Pancreas (tissue), 10 donors: ENCODE measurements at places on chromosomes 13 and 19. TPM values are rescaled to one million over a fixed set of nuclear protein-coding genes. Genes with fewer than 3 reads are reported as not detected.

The ANKRD24 gene
- total RNA-seq = 1.5 TPM

- DNase-seq = no peak
These were observed 18.6 kb downstream of the NDUFB7 start for GRCh38 chr19:14553042-14553938.

- DNase-seq = no peak
These were observed 164.7 kb downstream of the KATNAL1 start for GRCh38 chr13:30142486-30143211.

The CEBPA gene
- 6.2 TPM for total RNA-seq

The CEACAM7 gene
- total RNA-seq = 1.5 TPM

GRCh38 chr19:58407658-58408151 is 744 bp upstream of the ZNF584 start:
- DNase-seq = no peak

The PNMA8A gene
- 7.2 TPM for total RNA-seq

DNA sequence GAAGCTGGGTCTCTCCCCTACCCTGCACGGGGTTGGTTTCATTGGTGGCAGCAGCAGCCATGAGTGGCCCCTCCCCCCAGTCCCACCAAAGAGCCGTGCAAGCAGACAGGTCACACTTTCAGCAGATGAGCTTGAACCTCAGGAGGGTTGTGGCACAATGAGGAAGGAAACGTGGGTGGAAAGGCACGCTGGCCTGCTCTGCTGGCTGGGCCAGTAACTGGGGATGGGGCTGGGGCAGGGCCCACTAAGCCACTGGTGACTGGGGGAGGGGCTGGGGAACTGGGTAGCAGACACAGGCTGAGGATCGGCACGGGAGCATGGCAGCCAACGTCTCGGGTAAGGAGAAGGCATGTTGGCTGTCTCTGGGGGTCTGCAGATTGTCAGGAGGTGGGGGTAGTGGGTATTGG is at the start of gene P2RY11:
Gene P2RY11, plus strand, starts transcription at position 289 of the 407 bp plus-strand sequence. Its CDS starts 29 bp downstream, at position 318.
- no peak for DNase-seq

The KLF1 gene
- total RNA-seq = not detected

The SIAH3 gene
- total RNA-seq = not detected

DNA sequence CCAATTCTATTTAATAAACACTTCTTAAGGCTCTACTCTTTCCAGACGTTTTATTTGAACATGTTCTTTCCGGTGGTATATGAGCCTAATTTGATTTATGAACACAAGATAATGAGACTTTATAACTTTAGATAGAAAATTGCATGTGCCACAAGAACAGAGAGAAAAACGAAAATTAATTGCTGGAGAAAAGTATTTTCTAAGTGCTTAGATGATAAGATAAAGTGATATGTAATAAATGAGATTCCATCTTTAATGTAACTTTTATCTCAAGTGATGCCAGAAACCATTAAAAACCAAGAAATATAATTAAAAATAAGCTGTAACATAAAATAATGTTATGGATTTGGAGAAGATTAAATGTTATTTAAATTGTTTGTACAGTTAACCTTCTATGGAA is 33.2 kb upstream of the KL start:
- no peak for DNase-seq

GRCh38 chr19:50835785-50836542 is 2.6 kb upstream of the KLK15 start:
- DNase-seq = peak; percentile 96

- no peak for DNase-seq
These were observed 105.7 kb upstream of the OBI1 start for GRCh38 chr13:78764665-78765064.

- DNase-seq = peak; percentile 51
These were observed 180.9 kb downstream of the PCCA start for GRCh38 chr13:100269837-100270236.

DNA sequence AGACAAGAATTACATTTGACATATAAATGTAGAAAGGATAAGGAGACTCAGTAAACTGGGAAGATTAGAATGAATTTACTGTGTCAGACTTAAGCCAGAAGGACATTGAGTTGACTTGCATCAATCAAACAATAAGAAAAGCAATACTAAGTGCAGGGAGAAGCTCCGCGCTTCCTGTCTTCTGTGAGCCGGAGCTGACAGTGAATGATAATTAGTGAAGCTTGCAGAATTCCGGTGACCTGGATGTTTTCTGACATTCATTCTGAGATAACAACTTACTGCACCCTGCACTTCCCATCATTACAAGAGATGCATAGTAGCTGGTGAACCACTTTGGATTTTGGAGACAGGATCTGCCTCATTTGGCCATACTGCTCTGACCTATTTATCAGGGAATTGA is 469.2 kb upstream of the PCDH20 start:
- DNase-seq = no peak

- no peak for DNase-seq
These were observed 59.6 kb downstream of the DCT start for GRCh38 chr13:94419925-94420305.

GRCh38 chr13:106375085-106375484 is 160.4 kb downstream of the EFNB2 start:
- DNase-seq = no peak

DNA sequence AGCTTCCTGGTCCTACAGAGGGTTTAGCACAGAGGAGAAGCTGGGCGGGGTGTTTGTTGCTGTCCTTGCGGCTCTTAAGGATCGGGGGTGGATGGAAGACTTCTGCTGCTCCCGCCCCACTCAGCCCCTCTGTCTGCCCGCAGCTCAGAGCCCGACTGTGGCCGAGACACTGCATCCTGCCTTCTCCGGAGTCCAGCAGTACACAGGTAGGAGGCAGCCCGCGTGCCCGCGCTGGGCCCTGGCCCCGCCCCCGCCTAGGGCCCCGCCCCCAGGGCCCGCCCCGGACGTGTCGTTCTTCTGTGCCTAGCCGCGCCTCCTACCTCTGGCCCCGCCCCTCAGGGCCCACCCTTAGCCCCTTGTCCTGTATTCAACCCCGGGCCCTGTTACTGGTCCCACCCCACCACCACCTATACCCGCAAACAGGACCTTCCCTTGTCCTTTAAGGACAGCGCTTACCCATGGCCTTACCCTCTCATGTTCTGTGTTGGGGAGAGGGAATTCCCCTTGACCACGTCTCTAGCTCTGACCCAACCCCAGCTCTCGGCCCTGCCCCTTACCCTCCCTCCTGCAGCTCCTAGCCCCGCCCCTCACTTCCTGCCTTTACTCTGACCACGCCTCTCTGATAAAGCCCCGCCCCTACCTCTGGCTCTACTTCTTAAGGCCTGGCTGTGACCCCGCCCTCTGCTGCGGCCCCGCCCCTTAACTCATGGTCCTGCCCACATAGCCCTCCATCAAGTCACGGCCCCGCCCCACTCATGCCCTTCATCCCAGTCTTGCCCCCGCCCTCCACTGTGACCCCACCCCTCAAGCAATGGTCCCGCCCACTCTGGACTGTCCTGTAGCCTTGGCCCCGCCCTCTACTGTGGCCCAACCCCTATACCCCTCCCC is 60.5 kb downstream of the CELF5 start:
- DNase-seq = peak; percentile 97

- no peak for DNase-seq
These were observed 30.2 kb upstream of the C19orf12 start for GRCh38 chr19:29745253-29745652.

DNA sequence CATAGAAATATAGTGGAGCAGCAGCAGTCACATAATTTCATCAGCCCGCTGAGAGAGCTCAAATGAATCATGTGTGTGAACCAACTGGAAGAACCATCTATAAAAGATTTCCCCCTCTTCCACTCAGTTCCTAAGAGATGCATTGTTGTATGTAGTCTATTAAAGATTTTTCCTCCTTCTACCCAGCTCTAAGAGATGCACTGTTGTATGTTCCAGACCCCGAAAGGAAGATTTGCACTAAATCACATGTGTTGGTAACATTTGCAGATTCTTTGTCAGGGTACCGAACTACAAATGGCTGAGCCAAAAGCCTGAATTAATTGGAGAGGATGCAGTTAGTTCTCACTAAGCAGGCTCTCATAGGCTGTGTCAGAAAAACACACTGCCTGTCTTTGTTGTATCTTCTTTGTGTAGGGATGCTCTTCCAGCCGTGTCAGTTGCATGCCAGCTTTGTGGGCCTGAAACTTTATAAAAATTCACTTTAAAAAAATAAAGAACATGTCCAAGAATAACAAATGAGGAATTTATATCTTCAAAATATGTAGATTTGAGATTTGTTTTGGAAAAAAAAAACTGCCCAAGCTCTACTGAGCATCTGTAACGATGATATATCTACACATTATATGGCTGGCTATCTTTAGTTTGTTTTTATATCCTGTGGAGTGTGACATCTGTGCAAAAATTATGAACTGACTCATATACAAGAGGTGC is 223.1 kb downstream of the MZT1 start:
- DNase-seq = no peak

GRCh38 chr13:91948736-91949135 is 550.3 kb downstream of the GPC5 start:
- DNase-seq = no peak

DNA sequence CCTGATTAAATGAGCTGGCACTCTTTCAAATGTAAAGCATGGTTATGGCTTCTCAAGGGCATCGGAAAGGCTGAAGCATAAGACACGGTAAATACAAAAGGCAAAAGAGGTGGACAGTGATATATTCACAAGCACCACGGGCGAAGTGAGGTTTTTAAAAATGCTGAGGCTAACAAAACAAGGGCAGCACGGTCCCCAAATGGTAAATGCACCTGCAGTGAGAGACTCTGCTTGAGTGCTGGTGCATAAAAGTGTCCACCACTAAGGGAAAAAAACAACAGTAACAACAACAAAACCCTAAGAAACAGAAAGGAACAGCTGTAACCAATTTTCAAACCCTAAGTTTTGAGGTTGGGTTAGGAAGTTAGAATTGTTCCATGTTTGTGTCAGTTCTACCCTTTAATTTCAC is 234.9 kb downstream of the PCDH9 start:
- no peak for DNase-seq

GRCh38 chr19:13993590-13994300 is 12.4 kb downstream of the RFX1 start:
- no peak for DNase-seq

The ZNF134 gene
- total RNA-seq = 6.1 TPM

- no peak for DNase-seq
These were observed 104.1 kb downstream of the NDFIP2 start for GRCh38 chr13:79585033-79585432.

GRCh38 chr13:50587115-50587514 is 256.4 kb downstream of the DLEU7 start:
- no peak for DNase-seq

- DNase-seq = no peak
These were observed 73.2 kb upstream of the SLC15A1 start for GRCh38 chr13:98825659-98826058.

DNA sequence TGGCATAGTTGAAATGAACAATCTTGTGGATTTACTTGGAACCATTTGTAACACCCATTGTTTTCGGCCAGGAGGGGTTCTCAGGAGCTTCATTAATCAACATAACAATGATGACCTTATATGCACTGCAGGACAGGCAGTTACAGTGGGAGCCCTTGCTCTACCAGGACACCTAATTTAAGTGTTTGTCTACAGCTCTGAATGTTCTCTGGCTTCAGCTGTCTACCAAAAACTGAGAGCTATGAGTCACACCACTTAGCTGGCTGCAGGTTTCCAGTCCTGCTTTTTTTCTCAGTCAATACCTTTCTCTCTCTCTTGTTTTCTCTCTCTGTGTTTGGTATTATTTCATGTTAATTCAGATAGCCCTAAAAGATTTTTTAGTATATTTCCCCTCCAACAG is 105.4 kb upstream of the MBNL2 start:
- DNase-seq = no peak

DNA sequence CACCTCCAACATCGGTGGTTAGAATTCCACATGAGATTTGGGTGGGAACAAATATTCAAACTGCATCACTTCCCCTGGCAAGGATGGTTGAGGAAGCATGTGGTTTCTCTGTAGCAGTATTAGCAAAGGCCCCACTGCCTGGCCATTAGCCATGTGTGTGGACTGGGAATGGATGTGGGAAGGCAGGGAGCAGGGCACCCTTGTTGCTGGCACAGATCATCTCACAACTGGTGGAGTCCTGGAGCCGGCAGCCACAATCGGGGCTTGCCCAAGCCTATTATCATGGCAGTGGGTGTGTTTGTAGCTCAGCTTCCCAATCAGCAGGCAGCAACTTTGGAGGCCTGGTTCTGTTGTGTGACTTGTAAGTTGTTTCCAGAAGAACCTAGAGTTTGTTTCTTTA is 391.9 kb downstream of the DLEU7 start:
- no peak for DNase-seq

The NECTIN2 gene
- total RNA-seq = 43.4 TPM

GRCh38 chr13:47397739-47398138 is 500.9 kb upstream of the HTR2A start:
- DNase-seq = no peak

DNA sequence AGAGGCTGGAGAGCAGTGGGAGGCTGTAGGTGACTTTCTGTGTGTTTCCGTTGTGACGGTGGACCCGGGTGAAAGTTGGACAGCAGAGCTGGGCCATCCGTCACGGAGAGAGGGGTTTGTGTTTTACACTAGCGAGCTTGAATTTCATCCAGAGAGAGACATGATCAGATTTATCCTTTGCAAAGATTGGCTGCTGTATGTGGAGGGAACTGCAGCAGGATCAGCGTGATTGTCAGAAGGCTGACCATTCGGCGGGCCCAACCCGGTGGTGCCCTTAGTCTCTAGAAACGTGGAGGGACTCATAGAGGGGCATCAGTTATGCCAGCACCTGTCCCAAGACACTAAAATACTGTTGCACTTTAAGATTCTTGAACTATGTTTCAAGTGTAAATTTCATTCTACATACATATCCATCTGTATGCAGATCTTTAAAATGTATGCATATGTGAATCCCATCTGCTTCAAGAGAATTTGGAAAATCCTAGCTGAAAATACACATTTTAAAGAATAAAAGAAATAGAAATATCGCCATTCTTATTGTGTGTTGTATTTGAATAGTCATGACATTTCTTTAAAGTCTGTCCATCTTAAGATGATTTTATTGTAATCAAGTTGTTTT is 7.0 kb downstream of the FAM124A start:
- DNase-seq = no peak

The MKNK2 gene
- total RNA-seq = 232 TPM

DNA sequence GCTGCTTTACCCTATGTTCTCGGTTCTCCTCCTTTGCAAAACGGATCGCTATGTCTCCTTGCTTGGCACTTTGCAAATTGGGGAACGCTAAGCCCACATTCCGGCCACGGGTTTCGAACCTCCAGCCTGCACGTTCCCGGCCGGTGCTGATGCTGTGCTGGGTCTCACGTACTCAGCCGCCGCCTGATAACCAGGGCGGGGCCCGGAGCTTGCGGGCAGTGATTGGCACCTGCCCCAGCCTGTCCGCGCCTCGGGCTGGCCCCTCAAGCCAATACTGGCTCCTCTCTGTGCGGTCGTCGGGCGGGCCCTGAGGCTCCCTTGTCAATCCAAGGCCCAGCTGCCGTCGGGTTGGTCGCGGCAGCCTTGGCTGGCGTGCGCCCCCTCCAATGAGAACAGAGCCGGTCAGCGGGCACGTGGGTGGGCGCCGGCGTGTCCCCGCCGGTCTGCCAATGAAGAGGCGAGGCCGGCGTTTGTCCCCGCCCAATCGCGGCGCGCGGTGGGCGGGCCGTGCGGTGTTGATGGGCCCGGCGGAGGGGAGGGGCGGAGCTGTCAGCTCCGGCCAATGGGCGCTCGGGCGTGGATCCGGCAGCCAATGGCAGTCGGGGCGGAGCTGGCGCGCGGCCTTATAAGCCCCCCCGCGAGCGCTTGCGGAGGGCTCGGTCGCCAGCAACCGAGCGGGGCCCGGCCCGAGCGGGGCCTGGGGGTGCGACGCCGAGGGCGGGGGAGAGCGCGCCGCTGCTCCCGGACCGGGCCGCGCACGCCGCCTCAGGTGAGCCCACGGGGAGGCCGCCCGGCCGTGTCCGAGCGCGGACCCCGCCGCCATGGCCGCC is at the start of gene KDM4B:
Gene KDM4B, plus strand, starts transcription at position 652 of the 830 bp plus-strand sequence. CDS start 63,778 bp downstream, outside the sequence.
- peak; percentile 100 for DNase-seq

The DCT gene
- total RNA-seq = 0.06 TPM

- no peak for DNase-seq
These were observed 321.8 kb upstream of the NBEA start for GRCh38 chr13:34620074-34620850.
